H54 (cell line): ENCODE measurements at places on chromosomes 1 and 21.

- no peak for DNase-seq
These were observed 94.7 kb upstream of the GADD45A start for GRCh38 chr1:67590329-67590728.

DNA sequence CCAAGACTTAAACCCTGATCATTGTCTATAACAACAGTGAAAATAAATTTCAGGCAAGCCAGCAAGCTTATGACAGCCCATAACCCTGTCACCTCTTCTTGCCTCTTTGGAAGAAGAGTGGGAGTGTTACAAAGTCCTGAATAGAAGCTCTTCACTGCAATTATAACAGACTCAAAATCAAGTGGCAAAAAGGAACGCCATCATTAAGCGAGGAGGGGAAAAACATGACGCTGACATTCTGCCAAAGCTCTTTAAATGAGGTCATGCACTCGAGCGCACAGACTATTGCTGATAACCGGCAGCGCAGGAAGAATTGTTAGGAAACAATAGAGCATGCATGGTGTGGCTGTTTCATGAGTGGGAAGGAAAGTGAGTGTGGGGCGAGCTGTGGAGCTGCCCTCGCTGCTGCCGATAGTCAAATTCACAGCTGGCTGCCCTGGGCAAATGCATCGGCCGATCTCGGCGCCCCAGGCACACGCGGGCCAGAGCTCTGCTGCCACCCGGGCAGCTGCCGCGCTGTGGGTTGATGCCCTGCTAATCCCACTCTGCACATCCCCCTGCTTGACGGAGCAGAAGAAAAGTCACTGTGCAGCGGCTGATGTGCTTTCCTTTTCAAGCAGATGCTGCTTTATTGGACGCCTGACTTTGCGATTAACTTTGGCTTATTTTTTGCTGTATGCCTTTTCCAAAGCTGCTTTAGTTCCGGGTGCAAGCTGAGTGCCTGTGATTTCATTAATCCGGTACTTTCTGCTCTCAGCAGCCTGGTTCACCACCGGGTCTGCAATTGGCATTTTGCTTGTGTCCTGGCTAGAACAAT is 102.4 kb upstream of the ST6GALNAC5 start:
- DNase-seq, result no peak

- DNase-seq, result no peak
These were observed 25.2 kb upstream of the IKBKE start for GRCh38 chr1:206445116-206445515.

DNA sequence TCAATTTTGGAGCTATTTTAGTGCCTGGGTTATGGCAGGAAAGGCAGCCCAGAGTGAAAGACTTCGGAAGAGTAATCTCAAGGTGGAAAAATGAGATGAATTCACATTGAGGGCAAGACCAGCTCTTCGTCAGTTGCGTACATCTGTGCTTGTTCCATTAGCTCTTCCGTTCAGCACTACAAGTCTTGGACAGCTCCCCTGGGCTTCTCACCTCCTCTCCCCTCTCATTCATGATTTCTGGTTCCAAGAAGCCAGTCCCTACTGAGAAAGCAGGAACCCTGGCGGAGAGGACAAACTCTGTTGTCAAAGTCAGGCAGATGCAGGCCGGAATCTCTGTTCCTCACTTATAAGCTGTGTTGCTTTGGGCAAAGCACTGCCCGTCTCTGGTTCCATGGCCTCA is 76.5 kb downstream of the ACTL8 start:
- peak; percentile 29 for DNase-seq

GRCh38 chr1:176364236-176364905 is 98.6 kb upstream of the PAPPA2 start:
- DNase-seq, result no peak

GRCh38 chr1:17587693-17588047 is 48.2 kb downstream of the ARHGEF10L start:
- DNase-seq, result peak; percentile 49

DNA sequence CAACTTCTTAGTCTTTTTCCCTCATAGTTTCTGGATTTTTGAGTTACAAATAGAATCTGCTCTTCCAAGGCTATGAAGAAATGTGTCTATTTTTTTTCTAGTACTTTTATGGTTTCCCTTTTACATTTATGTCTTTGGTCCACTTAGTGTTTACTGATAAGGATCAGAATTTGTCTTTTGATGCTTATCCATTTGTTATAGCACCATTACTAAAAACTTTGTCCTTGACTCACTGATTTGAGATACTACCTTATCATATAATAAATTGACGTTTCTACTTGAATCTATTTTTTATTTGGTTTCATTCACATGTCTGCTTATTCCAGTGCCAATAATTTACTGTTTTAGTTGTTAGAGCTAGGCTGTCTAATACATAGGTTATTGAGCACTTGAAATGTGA is 161.1 kb upstream of the DPYD start:
- no peak for DNase-seq

DNA sequence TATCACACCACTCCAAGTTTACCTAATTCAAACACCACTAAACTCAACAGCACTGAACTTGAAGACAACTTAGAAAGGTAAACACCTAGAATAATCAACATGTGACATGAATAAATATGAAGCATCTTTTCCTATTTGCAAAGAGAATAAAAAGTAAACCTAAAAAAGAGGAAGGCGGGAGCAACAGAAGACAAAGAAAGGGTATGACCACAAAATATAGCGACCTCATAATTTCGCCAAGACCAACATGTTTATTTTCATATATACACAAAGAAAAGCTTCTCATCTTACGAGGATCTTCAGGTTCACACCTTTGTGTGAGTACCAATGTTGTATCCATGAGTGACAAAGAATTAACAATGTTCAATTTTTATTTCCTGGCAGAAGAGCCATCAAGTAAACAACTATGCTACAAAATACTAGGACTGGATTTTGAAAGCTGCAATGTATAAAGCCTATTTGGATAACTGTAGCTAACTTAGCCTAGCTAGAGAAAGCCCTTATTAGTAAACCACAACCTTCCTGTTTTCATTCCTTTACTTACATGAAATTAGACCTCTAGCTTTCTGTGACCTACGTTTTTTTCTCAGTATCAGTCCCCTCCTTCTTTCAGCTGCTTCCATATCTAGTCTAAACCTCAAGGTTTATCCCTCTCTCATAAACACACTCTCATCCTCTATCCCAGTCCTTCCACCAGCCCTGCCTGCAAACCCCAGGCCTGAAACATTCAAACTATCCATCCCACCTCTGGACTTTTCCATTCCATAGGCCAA is 21.3 kb upstream of the PHTF1 start:
- no peak for DNase-seq

DNA sequence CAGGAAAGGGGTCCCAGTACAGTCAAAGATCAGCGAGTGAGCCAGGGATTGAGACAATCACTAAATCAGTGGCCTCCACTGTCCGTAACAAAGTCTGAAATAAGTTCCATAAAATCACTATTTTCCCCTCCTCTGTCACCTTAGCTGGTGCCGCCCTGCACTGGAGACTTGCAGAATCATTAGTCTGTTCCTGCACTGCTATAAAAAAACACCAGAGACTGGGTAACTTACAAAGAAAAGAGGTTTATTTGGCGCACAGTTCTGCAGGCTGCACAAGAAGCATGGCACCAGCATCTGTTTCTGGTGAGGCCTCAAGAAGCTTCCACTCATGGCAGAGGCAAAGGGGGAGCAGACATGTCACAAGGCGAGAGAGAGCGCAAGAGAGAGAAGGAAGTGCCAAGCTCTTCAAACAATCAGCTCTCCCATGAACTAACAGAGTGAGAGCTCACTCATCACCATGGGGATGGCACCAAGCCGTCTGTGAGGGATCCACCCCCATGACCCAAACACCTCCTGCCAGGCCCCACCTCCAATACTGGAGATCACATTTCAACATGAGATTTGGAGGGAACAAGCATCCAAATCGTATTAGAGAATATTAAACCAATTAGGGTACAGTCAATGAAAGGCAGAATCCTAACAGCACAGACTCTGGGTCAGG is 129.8 kb upstream of the TIAM1 start:
- no peak for DNase-seq

GRCh38 chr1:26717017-26717491 is 21.2 kb downstream of the ARID1A start:
- DNase-seq, result no peak

- no peak for DNase-seq
These were observed 4.1 kb downstream of the PPT1 start for GRCh38 chr1:40092706-40093639.

DNA sequence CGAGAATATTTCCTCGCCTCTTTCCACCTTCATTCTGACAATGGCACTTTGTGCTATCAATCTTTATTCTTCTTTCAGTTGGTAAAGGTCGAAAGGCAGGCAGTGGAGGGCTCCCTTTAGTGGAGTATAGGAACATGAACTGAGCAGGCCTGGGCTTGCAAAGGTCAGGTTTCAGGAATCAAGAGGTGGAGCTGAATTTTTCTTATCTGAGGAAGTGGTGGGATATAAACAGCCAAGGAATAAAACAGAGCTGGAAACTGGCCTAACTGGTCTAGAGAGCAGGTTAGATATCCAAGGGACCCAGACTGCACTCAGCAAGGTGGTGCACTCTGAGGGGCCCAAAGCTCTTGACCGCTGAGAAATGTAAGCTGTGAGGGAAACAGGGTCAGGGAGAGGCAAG is 99.1 kb downstream of the PLA2G4A start:
- DNase-seq, result no peak

GRCh38 chr1:222195857-222196256 is 352.0 kb downstream of the HHIPL2 start:
- no peak for DNase-seq

DNA sequence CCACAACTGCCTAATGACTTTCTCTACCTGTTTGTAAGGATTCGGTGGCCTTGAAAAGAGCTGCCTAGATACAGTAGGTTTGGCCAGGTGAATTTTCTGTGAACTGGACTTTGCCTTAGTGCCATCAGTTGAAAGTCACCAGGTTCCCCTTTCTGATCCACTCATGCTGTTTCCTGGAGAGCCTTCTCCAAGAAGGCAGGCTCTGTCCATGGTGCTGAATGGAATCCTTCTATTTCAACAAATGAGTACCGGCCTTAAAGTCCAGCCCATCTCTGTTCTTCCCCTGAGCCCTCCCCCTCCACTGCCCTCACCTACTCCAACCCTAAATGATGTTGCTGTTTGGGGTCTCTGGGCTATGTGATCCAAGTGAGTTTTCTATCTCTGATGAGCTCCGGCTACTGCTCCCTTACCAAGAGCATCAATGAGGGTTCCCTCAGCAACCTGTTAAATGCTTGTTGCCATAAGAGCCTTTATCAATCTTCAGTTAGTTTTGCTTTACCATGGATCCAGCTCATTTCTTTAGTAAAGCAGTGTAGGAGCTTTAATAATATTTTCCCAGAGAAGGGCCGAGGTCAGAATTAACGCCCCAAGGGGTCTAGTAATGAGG is 500.4 kb downstream of the PTPRU start:
- no peak for DNase-seq

GRCh38 chr1:170077926-170078325 is 3.4 kb upstream of the KIFAP3 start:
- DNase-seq, result no peak

GRCh38 chr1:154337253-154337894 is 12.0 kb downstream of the ATP8B2 start:
- no peak for DNase-seq

GRCh38 chr1:24639881-24640280 is 3.2 kb upstream of the SRRM1 start:
- DNase-seq, result no peak

- DNase-seq, result no peak
These were observed 116.3 kb upstream of the SOD1 start for GRCh38 chr21:31543191-31543590.

- DNase-seq, result no peak
These were observed 18.4 kb downstream of the MTHFR start for GRCh38 chr1:11787251-11787803.

- DNase-seq, result no peak
These were observed 272.2 kb downstream of the PAPPA2 start for GRCh38 chr1:176735201-176735600.

DNA sequence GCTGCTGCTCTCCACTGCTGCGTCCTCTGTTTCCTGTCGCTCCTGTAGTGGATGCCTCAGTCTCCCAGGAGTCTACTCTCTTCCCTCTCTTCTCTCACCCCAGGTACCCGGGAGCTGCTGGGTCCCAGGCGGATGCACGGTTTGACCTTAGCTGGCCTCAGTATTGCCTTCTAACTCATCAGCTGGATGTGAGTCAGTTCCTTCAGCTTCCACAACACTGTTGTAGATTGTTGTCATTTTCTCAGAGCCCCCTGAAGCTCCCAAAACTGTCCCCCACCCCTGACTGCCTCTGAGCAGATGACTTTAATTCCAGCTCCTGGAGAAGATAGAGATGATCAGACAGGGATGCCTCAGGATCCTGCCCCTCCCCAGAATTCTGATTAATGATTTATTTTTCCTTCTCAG is 7.2 kb downstream of the CNIH3 start:
- peak; percentile 83 for DNase-seq

DNA sequence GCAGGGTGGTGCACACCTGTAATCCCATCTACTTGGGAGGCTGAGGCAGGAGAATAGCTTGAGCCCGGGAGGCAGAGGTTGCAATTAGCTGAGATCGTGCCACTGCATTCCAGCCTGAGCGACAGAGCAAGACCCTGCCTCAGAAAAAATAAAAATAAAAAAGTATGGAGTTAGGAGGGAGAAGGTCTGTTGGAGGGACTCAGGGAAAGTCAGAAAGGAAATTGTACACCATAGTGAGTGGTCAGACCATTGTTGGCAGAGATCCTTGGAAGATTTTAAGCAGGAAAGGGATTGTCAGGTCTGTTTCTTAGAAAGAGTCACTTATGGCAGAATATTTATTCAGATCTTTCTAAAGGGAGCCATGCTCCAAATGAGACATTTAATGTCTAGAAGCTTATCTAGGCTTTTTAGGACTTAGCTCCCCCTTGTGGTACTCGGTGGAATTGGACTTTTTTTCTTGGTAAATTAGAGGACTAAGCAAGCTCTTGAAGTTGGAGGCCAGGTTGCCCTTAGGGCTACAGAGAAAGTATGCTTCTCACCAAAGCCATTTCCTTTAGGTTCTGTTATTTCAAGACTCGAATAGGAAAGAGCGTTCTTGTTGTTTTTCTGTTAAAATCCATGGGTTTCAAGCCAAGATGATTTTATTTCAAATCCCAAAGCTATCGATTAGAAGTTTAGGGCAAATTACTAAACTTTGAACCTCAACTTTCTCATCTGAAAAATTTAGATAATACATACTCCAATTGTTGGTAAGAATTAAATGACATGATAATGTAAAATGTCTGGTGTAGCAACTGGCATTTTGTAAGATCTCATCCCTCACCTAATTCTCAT is 16.5 kb downstream of the MIA3 start:
- DNase-seq, result no peak

DNA sequence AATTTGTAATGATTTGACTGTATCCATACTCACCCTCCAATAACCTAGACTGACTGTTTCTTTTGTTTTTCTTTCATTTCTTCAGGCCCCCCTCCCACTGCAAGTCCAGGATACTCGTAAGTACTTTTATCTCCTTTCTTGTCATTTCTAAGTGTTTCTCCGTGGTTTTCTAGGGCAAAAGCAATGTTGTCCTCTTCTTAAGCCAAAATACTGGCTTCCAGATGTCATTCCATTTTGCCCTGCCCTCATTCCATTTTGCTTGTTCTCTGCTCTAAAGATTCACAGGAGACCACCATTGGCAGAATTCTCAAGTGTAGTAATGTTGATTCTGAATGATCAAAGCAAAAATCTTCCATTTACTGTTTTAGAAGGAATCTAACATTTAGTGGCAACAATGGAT is 152.8 kb upstream of the UBE2U start:
- no peak for DNase-seq
